ENCODE measurements at places on chromosomes 4 and X.
A peak's percentile ranks its signal among the peaks of the same experiment; 100 is the strongest.

- DNase-seq: no peak
Observed at GRCh38 chrX:11619441-11619840, 46.3 kb downstream of the ARHGAP6 start.

- no peak for DNase-seq
Observed at GRCh38 chrX:65127842-65128241, 151.6 kb upstream of the ZC4H2 start.

DNA sequence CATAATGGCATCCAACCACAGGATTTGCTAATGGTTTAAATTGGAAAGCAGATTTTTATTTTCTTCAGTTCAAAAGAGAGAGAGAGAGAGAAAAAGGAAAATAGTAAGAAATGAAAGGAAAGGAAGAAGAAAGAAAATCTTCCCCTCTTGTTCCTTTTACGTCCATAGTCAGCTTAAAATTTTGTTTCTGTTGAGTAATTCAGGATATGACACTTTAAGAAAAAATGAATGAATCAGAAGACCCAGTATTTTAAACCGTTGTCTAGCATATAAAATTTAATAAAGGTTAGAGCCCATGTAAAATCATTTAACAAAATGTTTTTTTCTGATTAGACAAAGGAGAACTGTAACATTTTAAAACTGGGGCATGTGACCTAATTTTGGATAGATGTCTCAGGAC is 391.8 kb upstream of the EPHA5 start:
- no peak for DNase-seq

GRCh38 chr4:127410201-127410600 is 222.6 kb upstream of the INTU start:
- no peak for DNase-seq

GRCh38 chr4:93764639-93765246 is 63.8 kb upstream of the ATOH1 start:
- DNase-seq: no peak

DNA sequence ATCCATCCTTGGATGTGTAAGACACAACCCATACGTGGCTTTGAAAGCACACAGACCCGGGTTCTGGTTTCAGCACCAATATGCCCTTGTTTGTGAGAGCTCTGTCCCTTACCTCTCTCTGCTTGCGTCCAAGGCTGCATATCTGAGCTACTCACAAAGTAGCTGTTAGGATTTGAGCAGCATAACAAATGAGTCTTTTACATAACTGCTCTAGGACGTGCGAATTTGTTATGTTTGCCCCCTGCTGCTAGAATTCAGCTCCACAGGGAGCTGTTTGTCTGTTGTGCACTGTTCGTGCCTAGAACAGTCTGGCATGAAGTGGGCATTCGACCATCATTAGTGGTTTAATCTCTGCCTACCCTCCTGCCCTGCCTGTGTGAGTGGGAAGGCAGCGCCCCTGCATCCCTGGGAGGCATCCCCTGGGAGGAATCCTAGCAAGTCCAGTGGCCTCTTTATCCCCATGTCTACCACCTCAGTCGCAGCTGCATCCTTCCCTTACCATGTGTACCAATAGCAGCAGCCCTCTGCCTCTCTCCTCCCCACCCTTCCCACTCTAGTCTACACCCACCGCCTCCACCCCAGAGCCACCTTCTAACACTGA is 42.1 kb downstream of the SLC2A9 start:
- no peak for DNase-seq

DNA sequence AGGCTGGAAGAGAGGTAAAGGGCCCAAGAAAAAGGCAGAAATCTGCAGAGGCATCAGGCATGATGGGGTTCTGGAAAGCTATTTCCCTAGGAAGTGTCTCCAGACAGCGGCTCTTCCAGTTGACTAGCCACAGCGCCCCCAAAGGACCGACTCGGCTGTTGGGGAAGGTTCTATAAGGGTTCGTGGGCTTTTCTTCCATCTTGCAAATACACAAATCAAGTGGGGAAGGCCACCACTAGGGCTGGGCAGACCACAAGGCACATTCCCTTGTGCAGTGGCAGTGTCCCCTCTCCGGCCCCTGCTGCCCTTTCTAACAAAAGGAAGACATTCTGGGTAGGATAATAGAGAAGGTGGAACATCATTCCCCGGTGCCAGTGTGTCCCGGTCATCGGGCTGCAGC is 18.2 kb downstream of the BCOR start:
- no peak for DNase-seq

DNA sequence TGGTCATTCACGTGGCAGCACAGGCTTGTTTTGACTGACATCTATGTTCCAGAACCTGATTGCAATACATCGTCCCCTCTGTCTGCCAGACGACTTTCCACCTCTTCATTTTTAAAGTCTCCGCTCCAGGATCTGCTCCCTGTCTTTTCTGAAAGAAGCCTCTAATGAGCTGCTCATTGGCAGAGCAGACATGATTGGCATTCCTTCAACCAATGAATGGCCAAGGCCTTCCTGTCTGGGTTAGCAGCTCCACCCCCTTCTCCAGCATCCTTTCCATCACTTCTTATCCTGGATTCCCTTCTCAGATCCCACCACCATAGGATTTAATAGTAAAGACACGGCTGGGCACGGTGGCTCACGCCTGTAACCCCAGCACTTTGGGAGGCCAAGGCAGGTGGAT is 202.7 kb upstream of the KLF3 start:
- DNase-seq: no peak

DNA sequence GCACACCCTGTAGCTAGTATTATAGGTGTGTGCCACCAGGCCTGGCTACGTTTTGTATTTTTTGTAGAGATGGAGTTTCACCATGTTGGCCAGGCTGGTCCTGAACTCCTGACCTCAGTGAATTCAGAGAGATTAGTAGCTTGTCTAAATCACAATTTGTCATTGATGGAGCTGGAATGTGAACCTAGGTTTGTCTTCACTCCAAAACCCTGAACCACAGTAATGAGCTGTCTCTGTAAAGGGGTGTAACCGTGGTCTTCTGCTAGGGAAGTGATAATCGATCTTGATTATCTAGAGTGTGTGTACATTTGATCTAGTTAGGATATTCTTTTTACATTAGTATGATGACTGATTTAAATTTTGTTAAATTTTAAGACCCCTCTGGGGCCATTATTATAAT is 8.3 kb downstream of the ARHGAP10 start:
- no peak for DNase-seq

DNA sequence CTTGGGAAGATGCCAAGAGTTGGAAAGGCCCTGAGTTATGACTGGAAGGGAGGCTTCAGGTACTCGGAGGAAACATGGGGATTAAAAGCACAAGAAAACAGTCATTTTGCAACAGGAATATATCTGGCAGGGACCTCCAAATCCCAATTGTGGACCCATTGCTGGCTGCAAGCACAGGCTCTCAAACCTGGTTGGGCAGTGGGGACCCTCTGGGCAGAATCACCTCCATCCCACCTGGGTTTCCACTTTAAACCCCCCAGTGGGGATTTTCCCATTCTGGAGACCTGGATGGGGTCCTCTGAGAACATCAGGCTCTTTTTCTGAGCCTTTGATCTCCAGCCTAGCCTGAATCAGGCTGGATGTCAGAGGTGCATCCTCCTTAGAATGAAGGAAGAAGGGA is 177.8 kb downstream of the ASMT start:
- DNase-seq: no peak

DNA sequence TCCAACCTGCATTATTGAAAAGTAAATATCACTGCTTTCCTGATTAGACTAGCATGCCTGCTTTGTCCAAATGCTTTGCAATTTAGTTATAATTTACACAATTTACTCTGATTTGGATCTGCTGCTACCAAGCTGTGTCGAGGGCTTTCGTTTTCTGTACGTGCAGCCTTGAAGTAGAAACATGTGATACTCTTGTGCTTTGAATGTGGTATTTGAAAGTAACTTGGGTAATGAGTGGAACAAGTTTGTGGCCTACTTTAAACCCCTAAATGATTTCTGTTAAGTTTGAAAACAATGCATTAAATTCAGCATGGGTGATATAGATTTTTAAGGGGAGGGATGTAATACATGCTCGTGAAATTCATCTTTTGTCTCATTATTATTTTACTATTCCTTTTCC is 240.7 kb downstream of the IQCM start:
- no peak for DNase-seq

- no peak for DNase-seq
Observed at GRCh38 chr4:4364486-4365208, 22.3 kb upstream of the NSG1 start.

GRCh38 chrX:1577845-1578244 is 13.6 kb upstream of the AKAP17A start:
- no peak for DNase-seq

GRCh38 chrX:68842781-68843581 is 14.2 kb downstream of the EFNB1 start:
- DNase-seq: no peak

DNA sequence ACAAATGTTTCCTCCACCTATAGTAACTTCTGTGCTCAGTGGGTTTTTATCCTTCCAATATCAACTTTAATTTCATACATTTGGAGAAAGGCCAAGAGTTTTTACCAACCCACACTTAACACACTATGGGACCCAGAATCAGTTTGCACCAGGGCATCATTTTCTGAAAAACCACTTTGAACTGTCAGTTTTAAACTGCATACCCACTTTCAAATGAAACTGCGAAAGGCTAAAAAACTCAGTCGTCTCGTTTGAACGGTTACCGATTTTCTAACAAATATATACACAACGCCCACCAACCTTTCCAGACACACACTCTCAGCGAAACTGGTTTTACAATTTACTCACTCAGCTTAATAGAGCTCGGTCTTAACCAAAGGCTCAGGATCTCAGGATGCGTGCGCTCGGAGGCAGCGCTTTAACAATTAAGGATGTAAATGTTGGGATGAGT is 376 bp downstream of the ABCG2 start:
- no peak for DNase-seq

- DNase-seq: no peak
Observed at GRCh38 chr4:63524764-63525163, 884.5 kb downstream of the TECRL start.

DNA sequence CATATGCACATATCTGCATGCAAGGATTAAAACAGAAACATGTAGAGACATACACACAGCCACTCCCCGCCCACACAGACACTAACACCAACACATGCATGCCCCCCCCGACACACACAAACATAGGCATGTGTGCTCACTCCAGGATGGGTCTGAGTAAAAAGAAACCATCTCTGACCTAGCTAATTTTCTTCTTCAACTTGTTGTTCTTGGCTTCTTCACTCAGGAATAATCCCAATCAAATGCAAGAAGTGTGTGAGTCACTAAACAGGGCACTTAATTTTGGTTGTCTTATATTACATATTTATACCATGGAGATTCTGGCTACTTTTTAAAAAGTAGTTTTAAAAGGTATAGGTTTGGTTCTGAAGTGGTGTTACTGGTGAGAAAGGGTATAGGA is 28.3 kb downstream of the ENOX2 start:
- no peak for DNase-seq

GRCh38 chrX:17769701-17770269 is 32.5 kb downstream of the SCML1 start:
- DNase-seq: peak; percentile 35

- no peak for DNase-seq
Observed at GRCh38 chr4:87074121-87074488, 139.3 kb downstream of the AFF1 start.

- no peak for DNase-seq
Observed at GRCh38 chr4:177235026-177235425, 74.6 kb upstream of the NEIL3 start.

DNA sequence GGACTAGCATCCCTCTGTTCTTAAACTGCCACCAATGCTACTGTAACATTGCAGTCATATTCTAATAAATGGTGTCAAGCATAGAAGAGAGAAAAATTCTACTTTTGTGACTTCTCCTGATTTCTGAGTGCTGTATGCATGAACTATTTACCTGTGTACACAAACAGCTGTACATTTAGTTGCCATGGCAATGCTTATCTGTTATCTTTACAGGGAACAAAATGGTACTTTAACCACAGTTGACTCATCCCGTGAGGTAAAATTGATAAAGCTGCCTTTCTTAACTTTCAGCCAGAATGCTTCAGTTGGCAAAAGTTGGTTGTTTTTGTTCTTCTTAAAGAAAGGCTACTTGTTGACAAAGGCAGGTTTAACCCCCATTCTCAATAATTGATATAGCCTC is 587.5 kb upstream of the MAGEB2 start:
- DNase-seq: no peak

DNA sequence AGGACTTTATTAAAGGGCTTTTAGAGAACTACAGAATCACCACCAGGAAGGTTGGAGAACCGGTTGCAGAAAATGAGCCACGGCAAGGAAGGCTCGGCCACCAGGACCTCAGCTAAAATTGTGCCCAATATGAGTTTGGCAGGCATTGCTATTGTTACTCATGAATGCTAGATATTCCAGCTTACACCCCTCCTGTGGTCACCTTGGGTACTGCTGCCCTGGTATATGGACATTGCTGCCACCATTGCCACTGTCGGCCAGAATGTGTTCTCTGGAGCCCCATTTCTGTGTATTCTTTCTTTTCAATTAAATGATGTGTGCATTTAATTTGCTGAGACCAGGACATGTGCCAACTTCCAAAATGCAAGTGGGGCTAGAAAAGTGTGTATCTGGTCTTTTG is 626.7 kb upstream of the BOD1L1 start:
- DNase-seq: no peak

DNA sequence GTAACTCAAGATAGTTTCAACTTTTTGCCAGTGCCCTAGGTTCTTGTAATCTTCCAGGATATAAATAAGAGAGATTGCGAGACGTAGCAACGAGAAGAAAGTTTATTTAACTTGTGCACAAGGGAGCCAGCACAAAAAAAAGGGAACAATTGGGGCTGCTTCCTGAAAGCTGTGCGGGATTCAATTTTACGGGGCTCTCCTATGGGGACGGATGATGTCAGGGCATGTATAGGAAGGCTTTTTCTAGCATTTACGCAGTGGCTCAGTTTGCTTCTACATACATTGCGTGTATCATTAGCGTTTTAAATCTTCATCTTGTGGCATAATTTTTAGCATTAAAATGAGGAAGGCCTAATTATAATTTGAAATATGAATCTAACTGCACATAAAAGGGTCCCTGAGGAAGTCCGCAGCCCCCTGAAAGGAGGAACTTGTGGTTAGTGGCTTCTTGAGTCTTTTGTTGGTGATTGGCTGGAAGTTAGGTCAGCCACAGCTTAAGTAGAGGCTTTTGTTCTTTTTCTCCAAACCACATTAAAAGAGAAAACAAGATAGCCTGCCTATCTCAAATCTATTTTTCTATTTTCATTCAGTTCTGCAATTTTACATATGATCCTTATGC is 668.2 kb upstream of the NDST4 start:
- DNase-seq: no peak

DNA sequence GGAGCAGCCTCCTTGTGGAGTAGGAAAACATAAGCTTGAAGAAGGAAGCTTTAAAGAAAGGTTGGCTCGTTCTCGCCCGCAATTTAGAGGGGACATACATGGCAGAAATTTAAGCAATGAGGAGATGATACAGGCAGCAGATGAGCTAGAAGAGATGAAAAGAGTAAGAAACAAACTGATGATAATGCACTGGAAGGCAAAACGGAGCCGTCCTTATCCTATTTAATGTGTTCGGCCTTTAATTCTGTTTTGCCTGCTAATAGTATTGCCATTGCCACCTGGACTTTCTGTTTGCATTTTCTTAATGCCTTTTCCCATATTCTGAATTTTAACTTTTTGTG is 1.4 kb downstream of the TCEAL1 start:
- no peak for DNase-seq

Measured in stimulated activated CD4-positive, alpha-beta T cell treated with anti-CD3 and anti-CD28 coated beads, Interleukin-2, amount 100 ng/mL, for 4 hours (primary cell).